Fibroblast of skin of abdomen (primary cell): ENCODE measurements at places on chromosomes 12 and 14.

DNA sequence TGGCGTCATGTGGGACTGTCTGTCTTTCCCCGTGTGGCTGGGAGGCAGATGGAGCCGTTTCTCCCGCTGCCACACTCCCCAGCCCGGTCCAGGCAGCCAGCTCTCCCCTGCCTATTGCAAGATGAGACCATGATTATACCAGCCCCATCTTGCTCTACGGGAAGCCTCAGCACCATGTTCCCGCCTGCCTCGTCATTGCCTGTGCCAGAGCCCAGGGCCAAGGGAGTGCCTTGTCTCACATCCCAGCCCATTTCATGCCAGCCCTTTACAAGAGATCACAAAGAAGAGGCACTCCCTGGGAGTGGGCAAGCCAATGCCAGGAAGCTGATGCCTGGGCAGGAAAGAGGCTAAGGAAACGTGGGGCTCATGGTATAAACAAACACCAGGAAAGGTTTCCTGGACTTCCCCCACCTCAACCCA is 23.9 kb downstream of the GPR68 start:
- DNase-seq: no peak

- DNase-seq: no peak
Observed at GRCh38 chr12:30700216-30700900, 4.7 kb upstream of the IPO8 start.

- no peak for DNase-seq
Observed at GRCh38 chr14:29653303-29653702, 274.3 kb downstream of the PRKD1 start.

GRCh38 chr12:56128670-56129205 is 671 bp downstream of the ESYT1 start:
- no peak for DNase-seq

- DNase-seq: no peak
Observed at GRCh38 chr12:23742574-23742973, 206.9 kb downstream of the SOX5 start.

DNA sequence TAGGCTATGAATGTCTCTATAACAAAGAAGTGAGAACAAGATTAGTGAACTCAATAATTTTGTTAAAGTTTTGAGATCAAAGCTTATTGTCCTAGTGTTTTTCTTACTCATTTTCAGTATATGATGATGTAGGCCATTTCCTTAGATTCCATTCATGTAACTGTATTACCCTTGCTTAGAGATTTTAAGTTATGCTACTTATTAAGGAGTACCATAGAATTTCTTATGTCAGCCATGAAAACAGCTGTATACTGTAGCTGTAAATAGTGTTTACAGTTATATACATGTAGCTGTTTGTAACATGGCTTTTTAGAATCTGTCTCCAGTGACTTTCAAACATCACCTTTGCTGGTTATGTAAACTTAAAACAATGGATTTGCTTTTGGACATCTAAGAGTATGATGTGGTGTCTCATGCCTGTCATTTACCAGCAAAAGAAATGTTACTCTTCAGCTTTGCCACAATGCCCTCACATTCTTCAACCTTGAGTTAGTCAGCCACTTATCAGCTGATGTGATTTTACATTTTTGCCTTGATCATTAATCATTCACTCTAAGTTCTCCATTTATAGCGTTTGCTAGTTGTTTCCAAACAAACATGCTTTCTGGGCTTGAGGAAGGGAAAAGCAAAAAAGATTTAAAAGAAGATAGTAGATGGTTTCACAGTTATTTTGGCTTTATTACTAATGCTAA is 55.5 kb downstream of the SLC16A7 start:
- DNase-seq: peak; percentile 60

GRCh38 chr12:22231836-22232235 is 102.7 kb downstream of the ST8SIA1 start:
- DNase-seq: no peak

- DNase-seq: no peak
Observed at GRCh38 chr14:34204774-34205173, 253.9 kb upstream of the EGLN3 start.

DNA sequence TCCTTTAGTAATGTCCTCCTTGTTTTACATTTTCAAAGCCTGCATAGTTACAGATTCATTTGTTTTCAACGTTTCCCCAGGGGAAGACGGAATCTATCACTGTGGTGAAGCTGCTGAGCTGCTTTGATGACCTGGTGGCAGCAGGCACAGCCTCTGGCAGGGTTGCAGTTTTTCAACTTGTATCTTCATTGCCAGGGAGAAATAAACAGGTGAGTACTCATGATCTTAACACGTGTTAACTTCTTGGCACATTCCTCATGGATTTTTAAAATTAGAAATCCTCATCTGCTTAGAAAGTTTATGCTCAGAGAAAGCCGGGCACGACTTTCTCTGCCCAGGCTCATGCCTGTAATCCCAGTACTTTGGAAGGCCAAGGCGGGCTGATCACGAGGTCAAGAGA is 44.5 kb downstream of the TECPR2 start:
- DNase-seq: no peak

DNA sequence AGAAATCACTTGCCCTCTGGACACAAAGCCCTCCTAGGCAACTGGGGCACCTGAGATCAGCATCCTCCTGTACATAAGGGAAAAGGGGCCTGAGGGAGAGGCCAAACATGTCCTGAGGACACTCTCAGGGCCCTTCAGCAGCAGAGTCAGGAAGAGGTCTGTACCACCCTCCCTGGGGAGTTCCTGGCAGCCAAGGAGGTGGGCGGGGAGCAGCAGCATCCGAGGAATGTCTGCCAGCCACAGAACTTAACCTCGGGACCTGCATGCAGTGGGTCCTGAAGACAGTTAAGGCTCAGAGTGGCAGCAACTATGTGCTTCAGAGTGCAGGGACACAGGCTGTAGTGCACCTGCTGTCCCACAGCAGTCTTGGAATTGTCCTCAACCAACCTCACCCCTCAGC is 62.1 kb downstream of the SPTB start:
- DNase-seq: peak; percentile 14
